ENCODE measurements at places on chromosomes 13 and 19. TPM values are rescaled to one million over a fixed set of nuclear protein-coding genes. Genes with fewer than 3 reads are reported as not detected.
A peak's percentile ranks its signal among the peaks of the same experiment; 100 is the strongest.

DNA sequence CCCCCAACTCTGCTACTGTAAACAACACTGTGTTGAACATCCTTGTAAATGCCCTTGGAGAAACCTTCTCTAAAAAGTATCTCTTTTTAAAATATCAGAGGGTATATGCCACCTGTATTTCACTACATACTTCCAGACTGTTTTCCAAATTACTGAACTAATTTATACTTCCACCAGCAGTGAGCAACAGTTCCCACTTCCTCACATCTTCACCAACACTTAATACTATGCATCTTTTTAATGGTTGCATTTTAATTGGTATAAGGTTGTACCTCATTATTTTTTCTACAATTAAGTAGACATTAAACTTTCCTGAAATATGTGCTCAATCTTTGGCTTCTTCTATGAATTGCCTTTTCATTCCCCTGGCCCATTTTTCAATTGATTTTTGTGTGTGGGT, 21.8 kb downstream of the CLEC4M start:
- H3K36me3 ChIP-seq, result no peaks in the 10 kb centered on the region
- H3K27ac ChIP-seq, result no peak overlapping the region
- H3K4me3 ChIP-seq, result no peak overlapping the region
- peaks cover 6% of the 10 kb centered on the region for H3K27me3 ChIP-seq

DNA sequence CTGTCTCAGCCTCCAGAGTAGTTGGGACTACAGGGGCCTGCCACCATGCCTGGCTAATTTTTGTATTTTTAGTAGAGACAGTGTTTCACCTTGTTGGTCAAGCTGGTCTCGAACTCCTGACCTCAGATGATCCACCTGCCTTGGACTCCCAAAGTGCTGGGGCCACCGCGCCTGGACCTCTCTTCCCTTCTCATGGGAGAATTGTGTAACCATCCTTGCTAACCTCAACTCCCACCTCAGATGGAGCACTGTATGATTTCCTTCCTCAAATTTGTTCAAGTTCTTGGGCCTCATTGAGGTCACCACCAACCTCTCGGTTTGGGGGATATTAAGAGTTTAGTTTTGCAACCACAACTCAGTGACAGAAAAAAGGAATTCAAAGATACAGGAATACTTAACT, 10.7 kb downstream of the LILRA5 start:
- no peak overlapping the region for H3K4me3 ChIP-seq
- H3K36me3 ChIP-seq, result no peaks in the 10 kb centered on the region
- DNase-seq, result no peak
- H3K27me3 ChIP-seq, result peaks cover 31% of the 10 kb centered on the region

- DNase-seq, result no peak
- H3K4me3 ChIP-seq, result no peak overlapping the region
- H3K27ac ChIP-seq, result no peak overlapping the region
- peaks cover 5% of the 10 kb centered on the region for H3K36me3 ChIP-seq
- no peaks in the 10 kb centered on the region for H3K27me3 ChIP-seq
These were observed 16.3 kb upstream of the KIR3DL3 start for GRCh38 chr19:54707962-54708361.

DNA sequence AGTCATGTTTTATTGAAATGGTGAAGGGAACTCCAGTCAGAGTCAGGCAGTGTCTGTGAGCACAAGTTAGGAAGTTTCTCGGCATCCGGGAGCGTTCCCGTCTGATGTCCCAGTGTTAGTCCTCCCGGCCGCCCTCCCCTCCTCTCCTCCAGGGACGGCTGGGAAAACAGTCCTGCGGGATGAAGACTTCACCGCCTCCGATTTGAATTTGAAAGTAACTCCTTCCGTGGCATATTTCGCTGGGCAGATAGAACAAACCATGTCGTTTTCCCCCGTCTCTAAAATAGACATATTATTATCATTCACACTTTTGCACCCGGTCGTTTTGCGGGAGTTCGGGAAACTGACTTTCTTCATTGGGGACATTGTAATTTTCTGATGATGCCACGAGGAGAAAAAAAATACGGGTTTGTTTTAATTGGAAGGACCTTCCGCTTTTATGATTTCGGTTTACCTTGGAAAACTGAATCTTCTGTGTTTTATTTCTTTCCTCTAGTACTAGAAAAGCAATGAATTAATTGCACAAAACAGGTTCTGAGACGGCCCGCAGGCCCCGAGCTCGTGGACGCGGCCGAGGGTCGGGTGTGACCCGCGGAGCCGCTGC, 76.6 kb downstream of the ZIC5 start:
- H3K27ac ChIP-seq, result no peak overlapping the region
- peaks cover 79% of the 10 kb centered on the region for H3K27me3 ChIP-seq
- H3K4me3 ChIP-seq, result no peak overlapping the region
- H3K36me3 ChIP-seq, result peaks cover 3% of the 10 kb centered on the region

DNA sequence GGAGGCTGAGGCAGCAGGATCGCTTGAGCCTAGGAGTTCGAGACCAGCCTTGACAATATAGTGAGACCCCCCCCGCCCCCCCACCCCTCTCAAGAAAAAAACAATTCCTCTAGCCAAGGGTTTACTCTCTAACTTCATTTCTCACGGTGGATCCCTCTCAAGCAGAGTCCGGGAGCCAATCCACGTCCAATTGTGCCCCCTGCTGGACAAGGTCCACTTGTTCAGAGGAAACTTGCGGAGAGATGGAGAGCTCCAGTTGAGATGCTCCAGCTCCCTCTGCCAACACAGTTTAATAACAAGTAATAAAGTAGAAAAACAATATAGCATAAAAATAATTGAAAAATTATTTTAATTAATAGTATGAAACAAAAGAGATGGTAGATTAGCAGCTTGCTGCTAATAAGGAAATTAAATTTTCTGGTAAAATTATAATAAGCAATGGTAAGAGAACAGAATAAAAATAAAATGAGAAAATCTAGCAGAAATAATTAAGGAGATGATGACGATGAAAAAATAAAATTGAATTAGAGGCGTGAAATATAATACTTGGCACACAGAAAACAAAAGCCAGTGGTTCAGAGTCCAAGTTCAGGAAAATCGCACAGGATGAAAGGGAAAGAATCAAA, 14.5 kb upstream of the SIGLEC14 start:
- H3K27ac ChIP-seq, result no peak overlapping the region
- peak; percentile 66 for DNase-seq
- peaks cover 3% of the 10 kb centered on the region for H3K4me1 ChIP-seq
- H3K27me3 ChIP-seq, result peaks cover 51% of the 10 kb centered on the region

The BEST2 gene
- not detected for total RNA-seq

The ZNF582 gene
- 5.6 TPM for total RNA-seq

- H3K27me3 ChIP-seq, result no peaks in the 10 kb centered on the region
- H3K27ac ChIP-seq, result peak overlapping the region; percentile 43
- peaks cover 26% of the 10 kb centered on the region for H3K4me1 ChIP-seq
These were observed 41.1 kb downstream of the PIBF1 start for GRCh38 chr13:72823081-72823480.

The LRFN3 gene
- total RNA-seq, result 27.5 TPM

DNA sequence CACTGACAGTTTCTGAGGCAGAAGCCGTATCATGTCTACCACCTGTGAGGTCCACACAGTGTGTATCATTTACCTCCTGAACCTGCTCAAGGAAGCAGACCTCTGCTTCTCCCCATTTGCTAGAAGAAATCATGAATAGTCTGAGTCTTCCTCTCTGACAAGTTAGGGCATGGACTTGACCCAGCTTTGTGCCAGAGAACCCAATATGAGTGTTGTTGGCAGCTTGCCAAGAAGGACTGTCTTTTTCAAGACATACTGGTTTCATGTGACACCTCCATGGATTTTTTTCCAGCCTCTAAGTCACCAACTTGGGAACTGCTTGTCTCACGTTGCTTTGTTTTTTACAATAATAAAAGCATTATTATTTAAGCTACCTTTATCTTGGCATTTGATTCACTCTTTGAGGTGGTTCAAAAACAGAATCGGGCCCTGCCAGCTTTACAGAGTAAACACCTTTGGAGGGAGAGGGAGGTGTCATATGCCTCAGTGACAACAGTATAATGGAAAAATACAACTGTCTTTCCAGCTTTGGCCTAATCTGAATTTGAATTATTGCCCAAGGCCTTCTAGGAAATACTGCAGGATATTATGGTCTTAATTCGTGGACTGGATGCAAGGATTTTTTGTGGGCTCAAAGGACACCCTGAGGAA, 9.6 kb downstream of the ZNF211 start:
- H3K27me3 ChIP-seq, result no peaks in the 10 kb centered on the region
- H3K36me3 ChIP-seq, result peaks cover 66% of the 10 kb centered on the region
- no peak for DNase-seq
- H3K4me1 ChIP-seq, result no peaks in the 10 kb centered on the region

- no peaks in the 10 kb centered on the region for H3K27me3 ChIP-seq
- DNase-seq, result no peak
- no peak overlapping the region for H3K4me3 ChIP-seq
- H3K27ac ChIP-seq, result no peak overlapping the region
- peaks cover 30% of the 10 kb centered on the region for H3K4me1 ChIP-seq
These were observed 63.9 kb downstream of the LHFPL6 start for GRCh38 chr13:39538816-39539790.

All from mesothelial cell of epicardium (in vitro differentiated cells).